ENCODE measurements at places on chromosomes 11 and 22. TPM values are rescaled to one million over a fixed set of nuclear protein-coding genes. Genes with fewer than 3 reads are reported as not detected.

- no peak for DNase-seq
Observed at GRCh38 chr11:122690384-122690783, 34.9 kb downstream of the UBASH3B start.

DNA sequence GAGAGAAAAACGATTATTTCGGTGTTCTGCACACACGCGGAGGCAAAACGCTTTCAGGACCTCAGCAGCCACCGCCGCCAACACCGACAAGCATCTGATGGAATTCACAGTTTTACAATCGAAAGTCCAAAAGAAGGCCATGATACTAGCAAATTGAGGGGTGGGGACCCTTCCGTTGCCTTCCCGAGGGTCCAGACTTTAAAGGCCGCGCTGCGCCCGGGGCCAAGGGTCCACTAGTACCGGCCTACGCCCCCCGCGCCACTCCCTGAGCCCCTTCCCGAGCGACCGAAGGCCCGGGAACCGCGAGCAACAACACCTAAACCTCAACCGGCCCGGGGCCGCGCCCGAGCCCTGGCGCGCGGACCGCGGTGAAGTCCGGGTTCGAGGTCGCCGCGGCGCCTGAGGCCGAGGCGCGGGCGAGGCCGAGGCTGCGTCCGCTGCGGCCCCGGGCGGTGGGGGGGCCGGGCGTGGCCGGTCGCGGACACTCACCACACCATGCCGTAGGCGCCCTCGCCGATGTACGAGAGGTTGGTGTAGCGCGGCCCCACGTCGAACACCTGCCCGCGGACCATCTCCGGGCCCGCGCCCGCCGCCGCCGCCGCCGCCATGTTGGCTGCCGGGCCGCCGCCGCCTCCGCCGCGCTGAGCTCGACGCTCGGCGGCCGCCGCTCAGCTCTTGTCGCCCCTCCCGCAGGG lies 465 bp downstream of the MAPK1 start:
- peak; percentile 87 for DNase-seq

DNA sequence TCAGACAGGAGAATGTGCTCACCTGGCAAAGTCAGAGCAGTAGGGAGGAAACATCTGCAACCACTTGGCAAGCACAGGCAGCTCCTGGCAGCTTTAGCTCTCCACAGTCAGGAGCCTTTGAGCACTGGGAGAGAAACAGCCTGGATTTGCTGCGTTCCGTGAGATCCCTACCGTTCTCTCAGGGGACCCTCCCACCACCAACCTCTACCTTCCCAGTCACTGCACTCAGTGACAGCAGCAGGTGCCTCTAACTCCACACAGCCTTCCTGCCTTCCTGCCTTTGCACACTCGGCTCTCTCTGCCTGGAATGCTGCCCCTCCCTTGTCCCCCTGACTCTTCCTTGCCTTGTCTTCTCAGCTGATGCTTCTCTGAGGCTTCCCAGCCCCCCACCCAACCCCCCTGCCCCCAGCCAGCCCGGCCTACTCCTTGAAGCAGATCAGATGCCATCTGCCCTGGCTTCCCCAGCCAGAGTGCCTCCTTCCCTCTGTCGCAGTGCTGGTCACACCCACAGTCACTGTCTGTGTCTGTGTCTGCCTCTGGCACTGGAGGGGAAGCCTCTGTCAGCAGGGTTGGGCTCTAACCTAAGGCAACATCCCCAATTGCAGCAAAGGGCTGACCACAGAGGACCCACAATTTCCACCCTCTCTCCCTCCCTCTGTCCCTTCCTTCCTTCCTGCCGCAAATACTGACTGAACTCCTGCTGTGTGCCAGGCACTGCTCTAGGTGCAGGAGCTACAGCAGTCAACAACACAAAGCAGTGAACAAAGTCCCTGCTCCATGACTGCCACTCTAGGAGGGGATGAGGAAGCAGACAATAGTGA lies 14.9 kb upstream of the TSKU start:
- no peak for DNase-seq

GRCh38 chr22:26428515-26429457 lies at the start of gene ASPHD2:
ASPHD2 (plus strand) TSS chr22:26429260; CDS start chr22:26433616, 4,356 bp downstream.
- peak; percentile 61 for DNase-seq

DNA sequence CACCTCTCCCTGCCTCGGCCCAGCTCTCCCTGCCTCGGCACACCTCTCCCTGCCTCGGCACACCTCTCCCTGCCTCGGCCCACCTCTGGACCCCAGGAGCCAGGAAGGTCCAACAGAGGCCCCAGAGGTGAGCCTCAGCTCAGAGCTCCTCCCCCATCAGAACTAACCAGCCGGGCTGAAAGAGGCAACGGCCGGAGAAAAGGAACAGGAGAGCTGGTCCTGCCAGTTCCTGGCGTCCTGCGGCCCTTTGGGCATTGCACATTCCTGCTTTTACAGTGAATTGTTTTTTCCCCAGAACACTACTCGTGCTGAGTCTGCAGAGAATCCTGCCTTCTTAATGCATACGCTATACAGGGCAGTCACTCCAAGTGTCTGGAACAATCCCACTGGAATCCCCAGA lies 45.8 kb downstream of the LMO1 start:
- no peak for DNase-seq

DNA sequence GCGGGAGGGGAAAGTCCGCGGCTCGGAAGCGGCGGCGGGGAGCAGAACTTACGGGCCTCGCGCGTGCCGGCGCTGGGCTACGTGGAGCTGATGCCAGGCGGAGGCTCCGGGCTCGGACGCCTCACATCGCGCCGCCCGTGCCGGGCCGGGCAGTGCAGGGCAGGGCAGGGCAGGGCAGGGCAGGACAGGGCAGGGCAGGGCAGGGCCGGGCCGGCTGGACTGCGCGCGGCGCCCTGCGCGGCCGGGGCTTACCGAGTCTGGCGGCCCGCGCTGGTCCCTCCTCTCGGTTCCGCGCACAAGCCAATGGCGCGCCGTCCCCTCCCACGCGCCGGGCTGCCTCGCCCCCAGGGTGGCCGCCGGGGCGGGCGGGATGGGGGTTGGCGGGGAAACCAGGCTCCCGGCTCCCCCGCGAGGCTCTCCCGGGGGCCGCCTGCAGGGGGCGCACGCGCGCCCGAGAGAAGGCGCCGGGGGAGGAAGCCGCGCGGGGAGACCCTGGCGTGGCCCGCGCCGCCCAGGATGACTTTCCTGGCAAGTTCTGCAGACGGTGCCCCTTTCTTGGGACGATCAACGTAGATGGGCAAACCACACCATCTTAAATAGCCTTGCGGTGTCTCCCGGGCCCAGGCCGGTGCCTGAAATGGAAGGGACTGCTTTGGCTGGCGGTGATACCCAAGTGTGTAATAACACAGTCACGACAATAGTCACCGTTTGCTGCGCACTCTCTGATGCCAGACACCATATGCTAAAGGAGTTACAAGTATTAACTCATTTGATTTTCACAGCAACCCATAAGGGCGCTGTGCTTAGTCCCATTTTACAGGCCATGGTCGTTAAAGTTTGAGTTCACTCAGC lies at the start of gene TP53I11:
TSS of gene TP53I11 (minus strand) at position 259 of the 852 bp plus-strand sequence. CDS start 12,548 bp downstream, outside the sequence.
- peak; percentile 92 for DNase-seq

- DNase-seq = no peak
Observed at GRCh38 chr11:26227301-26227746, 104.6 kb upstream of the ANO3 start.

Gene SLC6A5
- total RNA-seq = not detected

Gene RIMBP3B
- total RNA-seq = 0.55 TPM

All from K562 (cell line).